ENCODE measurements at places on chromosomes 2 and 18. TPM values are rescaled to one million over a fixed set of nuclear protein-coding genes. Genes with fewer than 3 reads are reported as not detected.

- DNase-seq: no peak
These were observed 33.3 kb downstream of the RBMS1 start for GRCh38 chr2:160460333-160460731.

KATNAL2 gene
- 2.8 TPM for total RNA-seq

TUBA3E gene
- total RNA-seq: not detected

DNA sequence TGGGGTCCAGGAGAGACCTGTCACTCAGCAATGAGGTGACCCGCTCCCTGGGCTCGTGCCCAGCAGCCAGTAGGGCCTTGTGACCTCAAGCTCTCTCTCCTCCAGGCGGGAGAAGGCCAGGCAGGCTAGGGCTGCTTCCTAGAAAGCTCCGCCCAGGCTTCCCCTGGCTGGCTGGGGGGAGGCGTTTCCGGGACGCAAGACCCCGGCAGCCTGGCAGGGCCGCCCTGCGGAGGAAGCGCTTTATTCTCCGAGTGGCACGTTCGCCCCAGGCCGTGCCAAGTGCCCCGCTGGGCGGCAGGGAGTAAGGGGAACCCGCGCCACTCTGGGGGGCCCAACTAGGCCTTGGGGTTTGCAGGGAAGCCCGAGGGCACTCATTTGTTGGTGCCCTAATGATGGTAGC, 21.2 kb upstream of the EPAS1 start:
- DNase-seq: peak; percentile 59

DNA sequence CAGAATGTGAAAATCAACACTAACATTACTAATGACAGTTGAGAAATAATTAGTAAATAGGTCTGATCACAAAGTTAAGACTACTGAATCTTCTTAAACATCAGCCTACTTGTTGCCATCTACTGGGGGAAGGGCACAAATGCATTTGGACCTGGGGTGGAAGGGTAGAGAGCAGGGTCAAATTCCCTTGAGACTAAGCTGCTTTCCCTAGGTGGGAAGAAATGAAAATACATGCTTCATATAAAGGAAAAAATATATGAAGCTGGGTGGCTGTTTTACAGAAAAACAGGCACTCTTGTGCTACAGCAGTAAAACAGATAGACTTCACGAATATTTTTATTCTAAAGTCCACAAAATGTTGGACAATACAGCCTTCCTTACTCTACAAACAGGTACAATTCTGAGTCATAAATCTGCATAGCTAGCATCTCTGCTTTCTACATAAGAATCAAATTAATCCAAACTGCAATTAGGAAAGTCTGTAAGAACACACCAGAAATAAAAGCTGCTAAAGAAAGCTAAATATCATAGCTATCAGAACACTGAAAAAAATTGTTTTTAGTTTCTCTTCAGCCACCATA, 10.9 kb downstream of the TRIP12 start:
- DNase-seq: no peak

DNA sequence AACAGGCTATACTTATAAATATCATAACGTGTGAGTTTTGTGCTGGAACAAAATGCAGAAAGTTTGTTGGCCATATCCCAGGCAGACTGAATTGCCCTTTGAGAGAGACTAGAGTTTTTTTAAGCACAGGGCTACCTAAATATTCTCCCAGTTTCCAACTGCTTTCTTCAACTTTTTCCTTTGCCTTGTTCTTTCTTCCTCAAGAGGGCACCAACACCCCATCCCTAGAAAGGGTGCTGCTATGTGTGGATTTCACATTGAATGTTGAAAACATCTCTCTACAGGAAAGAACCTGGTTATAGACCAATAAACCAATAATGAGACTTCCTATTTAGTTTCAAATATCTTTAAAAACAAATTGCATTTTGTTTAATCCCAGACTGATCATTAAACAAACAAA, 87.9 kb downstream of the ICOS start:
- peak; percentile 58 for DNase-seq

FAM237A gene
- total RNA-seq: not detected

DBI gene
- total RNA-seq: 46.8 TPM

GRCh38 chr2:137957033-137957432, 7.2 kb upstream of the HNMT start:
- no peak for DNase-seq

DNA sequence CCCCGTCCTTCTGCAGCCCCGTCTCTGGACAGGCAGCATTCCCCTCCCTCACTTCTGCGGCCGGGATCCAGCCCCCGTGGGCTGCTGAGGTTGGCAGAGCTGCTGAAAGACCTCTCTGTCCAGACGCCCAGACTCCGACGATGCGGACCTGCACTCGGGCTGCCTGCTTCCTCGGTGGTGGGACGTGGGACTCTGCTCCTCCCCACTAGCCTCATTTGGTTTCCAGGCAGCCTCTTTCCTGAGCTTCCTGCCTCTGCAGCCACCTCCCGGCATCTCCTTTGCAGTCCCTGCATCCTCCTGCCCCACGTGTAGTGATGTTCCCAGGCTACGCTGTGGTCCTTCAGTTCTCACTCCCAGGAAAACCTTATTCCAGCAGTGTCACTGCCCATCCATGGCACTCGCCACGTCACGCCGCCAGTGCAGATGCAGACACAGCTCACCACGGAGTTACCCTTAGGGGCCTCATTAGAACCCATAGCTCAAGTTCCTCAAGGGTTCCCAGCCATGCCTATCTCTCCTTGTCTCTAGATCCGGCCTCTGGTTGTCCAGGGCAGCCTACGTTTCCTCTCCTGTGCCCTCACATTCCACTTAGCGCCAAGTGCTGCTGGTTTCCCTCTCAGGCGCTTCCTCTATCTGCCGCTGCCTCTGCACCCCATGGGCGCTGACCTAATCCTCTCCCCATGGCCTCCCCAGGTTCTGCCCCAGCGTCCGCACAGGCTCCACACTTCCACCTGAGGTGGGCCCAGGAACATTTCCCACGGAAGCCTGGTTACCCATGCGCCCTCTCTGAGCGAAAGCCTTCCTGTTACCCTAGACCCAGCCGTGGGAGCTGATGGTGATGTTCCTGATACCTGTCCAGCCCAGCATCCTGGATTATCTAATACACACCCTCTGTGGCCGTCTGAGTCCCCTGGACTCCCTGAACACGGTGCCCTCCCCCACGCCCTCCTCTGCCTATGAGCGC, 318.3 kb upstream of the MYT1L start:
- no peak for DNase-seq

SULT1C4 gene
- total RNA-seq: 33.4 TPM

- no peak for DNase-seq
These were observed 704.3 kb upstream of the FSHR start for GRCh38 chr2:49858657-49859056.

DNA sequence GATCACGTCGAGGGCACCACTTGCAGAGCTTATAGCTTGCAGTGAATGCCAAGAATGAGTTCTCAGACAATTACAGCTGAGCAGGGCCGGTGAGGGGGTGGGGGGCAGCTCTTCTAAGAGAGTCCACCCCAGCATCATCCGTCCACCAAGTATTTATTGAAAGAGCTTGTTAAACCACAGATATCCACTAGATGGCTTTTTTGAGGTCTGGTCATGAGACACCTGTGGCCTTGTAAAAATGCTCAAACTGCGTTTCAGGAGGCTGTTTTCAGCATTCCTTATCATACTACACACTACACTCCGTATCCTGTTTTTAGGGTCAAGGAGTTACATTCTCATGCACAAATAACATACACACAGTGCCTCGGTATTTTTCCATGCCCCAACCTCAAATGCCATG, 51.5 kb downstream of the DNAJC10 start:
- DNase-seq: no peak

DNA sequence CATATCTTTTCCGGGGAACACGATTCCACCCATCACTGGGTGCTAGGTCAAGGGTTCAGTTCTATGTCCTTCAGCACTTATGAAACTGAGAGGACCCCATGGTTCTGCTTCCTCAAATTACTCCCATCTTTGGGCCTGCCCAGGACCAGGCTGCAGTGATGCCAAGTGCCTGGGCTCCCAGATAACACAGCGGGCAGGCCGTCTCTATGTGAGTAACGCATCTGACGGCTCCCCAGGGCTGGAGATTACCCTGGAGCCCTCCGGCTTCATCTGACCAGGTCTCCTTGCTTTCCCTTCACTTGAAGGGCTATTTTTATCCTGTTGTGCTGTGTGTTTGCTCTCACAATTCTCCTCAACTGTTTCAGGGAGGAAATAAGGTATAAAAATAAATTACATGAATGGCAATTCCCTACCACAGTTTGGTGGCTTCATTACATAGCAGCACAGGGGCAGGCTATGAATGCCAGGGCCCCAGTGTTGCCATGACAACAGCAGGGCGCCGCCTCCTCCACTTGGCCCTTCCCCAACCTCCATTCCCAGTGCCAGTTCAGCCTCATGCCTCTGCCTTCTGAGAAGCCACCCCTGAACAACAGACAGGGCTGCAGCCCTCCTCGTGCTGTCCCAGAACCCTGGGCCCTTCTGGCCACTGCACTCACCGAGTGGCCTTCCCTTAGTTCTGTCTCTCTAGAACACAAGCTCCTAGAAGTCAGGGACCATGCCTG, 25.4 kb upstream of the TMEM131 start:
- no peak for DNase-seq

CCDC102B gene
- total RNA-seq: 0.77 TPM

RGPD4 gene
- total RNA-seq: not detected

DNA sequence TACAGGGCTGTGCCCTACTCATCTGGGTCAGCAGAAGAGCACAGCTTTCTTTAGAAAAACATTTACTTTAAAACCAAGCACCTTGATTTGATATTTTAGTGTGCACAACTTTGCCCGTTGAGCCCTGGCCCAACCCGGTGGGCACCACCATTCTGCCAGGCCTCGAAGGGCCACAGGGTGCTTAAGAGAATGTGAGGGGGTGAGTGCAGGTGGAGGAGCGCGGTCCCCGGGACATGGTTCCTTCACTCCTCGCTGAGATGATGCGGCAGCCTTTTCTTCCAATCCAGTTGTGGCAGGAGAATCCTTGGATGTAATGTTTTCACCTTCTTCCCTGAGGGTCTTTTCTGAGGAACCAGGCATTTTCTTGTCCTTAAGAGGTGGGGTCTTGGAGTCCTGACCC, 119.0 kb downstream of the RPIA start:
- DNase-seq: no peak

DNA sequence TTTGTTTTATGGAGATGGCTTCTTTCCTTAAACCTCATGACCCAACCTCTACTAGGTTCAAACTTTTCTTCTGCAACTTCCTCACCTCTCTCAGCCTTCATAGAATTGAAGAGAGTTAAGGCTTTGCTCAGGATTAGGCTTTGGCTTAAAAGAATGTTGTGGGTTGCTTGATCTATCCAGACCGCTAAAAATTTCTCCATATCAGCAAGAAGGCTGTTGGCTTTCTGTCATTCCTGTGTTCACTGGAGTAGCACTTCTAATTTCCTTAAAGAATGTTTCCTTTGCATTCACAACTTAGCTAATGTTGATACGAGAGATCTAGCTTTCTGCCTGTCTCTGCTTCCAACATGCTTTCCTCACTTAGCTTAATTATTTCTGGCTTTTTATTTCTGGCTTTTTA, 58.1 kb upstream of the KYNU start:
- DNase-seq: no peak

- no peak for DNase-seq
These were observed 32.0 kb upstream of the TMEM18 start for GRCh38 chr2:709138-709765.

PRKRA gene
- total RNA-seq: 69.8 TPM

FLACC1 gene
- not detected for total RNA-seq

ZEB2 gene
- 177 TPM for total RNA-seq

GRCh38 chr2:47259829-47260228, 104.7 kb upstream of the STPG4 start:
- DNase-seq: no peak

GRCh38 chr2:30491225-30491624, 44.2 kb downstream of the LCLAT1 start:
- DNase-seq: no peak

CFAP221 gene
- 4.4 TPM for total RNA-seq

IL1RL2 gene
- total RNA-seq: 0.70 TPM

- DNase-seq: no peak
These were observed 83.6 kb upstream of the OTX1 start for GRCh38 chr2:62966991-62967390.

- no peak for DNase-seq
These were observed 34.9 kb downstream of the SLC38A11 start for GRCh38 chr2:164920430-164920829.

DNA sequence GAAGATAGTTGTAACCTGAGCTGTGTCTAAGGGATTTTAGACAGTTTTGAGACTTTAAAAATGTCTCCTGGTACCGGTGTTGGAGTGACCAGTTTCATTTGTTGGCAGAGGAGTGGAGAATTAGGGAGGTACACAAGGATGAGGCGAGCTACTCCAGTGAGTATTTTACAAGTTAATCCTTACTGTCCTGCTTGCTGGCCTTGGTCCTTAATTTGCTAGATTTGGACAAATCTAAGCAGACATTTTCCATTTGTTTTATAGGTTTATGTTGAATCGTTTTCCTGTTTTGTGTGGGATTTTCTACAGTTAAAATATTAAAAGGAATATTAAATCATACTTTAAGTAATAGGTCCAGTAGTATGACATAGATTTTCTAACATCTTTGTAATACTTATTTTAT, 101.8 kb downstream of the ZNF407 start:
- DNase-seq: no peak

DNA sequence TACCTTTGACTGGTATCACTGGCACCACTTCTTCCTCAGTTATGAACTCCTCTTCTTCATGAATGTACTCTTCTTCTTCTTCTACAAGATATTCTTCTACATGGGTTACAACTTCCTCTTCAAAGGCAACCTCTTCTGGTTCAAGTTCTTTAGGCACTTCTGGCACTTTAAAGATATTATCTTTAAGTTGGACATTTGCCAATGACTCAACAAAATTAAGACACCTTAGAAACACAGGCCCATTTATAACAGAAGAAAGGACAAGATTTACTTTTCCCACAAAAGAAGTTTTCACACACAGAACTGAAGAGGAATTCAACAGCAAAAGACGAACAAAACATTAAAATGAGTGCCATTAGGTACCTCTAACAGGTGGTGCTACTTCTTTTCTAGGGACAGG, 127.3 kb downstream of the TTN start:
- DNase-seq: no peak

- DNase-seq: peak; percentile 35
These were observed 514 bp downstream of the BCL2L11 start for GRCh38 chr2:111121028-111121827.

PTH2R gene
- 0.70 TPM for total RNA-seq

DNA sequence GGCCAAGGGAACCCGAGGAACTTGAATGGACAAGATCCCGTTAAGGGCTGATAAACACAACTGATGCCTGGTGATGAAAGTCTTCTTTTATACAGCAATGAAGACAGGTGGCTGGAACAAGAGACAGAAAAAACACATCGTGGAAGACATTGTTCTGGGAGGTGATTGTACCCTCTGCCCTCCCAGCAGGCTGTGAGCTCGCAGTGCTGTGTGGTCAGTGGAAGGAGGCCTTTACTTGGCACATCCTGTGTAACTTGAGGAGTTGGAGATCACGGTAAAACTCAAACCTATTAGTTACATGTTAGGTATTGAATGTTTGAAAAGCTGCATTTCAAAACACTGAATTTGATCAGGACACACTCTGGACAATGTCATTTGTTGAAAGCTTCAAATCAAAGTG, 249.9 kb upstream of the EPAS1 start:
- no peak for DNase-seq

WDFY1 gene
- 112 TPM for total RNA-seq
